ENCODE measurements at places on chromosomes 7 and 10.

- DNase-seq = no peak
These were observed 150.4 kb downstream of the JCAD start for GRCh38 chr10:29908962-29909361.

DNA sequence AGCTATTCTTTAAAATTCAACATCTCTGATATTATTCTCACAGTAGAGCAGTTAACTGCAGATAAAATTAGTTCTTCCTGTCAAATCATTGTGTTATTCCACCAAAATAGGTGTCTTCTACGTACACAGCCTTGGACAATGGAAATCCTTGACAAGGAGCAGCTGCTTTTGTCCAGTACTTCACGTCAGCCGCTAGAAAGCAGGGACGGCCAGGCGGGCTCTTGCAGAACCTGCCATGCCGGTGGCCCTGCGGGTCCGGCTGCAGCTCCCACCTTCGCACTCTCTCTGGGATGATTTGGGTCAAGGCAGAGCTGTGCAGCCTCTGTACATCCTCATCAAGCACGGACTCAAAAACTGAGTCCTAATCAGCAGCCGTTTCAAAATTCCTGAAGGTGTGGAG is 2.2 kb upstream of the FOXI2 start:
- no peak for DNase-seq

DNA sequence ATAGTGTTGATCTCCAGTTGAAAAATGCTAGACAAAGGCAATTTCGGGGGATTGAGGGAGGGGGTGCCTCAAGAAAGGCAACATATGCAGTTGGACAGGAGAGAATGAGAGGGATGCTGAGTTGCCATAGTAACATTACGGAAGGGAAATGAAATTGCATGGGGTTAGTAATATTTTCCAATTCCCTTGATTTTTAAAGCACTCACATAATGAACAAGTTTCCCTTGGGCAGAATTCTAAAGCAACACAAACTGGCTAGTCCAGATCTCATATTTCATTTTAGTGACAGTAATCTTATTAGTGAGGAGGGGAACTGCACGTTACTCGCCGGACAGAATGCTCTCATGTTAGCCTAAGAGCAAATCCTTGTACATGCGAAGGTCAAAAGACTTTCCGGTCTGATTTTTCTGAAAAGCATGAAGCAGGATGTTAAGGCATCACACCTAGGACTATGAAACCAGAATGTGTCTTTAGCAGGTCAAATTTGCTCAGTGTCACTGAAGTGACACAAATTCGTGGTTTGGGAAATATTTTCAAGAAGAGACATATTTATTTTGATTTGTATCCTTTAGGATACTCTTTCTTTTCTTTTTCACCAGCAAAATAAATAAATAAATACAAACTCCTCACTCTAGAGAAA is 165.5 kb downstream of the ANK3 start:
- no peak for DNase-seq

- DNase-seq = no peak
These were observed 107.6 kb upstream of the TNS3 start for GRCh38 chr7:47689558-47689957.

DNA sequence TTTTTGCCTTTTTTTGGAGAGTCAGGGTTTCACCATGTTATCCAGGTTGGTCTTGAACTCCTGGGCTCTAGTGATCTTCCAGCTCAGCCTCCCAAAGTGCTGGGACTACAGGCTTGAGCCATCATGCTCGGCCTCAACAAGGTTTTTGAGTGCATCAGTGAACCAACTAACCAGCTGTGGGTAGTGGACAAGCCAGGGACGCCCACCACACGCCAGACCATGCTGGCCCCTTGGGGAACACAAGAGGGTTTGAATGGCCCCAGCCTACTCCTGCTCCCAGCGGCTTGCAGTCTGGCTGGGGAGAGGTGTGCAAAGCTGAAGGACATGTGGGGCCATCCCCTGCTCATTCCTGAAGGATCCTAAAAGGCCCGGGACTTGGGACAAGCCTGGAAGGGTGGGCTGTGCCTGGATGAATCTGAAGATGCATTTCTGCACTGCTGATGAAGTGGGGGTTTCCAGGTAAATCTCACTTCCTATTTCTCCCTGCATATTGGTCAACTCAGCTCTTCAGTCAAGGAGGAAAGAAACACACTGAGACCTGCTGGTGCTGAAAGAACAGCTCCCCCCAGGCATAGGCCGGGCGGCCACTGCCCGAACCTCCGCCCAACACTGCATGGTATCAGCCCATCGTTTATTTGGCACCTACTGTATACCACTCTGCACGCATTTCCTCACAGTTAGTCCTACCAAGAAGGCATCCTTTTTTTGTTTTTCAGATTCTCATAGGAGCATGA is 6.9 kb downstream of the MMD2 start:
- DNase-seq = no peak

DNA sequence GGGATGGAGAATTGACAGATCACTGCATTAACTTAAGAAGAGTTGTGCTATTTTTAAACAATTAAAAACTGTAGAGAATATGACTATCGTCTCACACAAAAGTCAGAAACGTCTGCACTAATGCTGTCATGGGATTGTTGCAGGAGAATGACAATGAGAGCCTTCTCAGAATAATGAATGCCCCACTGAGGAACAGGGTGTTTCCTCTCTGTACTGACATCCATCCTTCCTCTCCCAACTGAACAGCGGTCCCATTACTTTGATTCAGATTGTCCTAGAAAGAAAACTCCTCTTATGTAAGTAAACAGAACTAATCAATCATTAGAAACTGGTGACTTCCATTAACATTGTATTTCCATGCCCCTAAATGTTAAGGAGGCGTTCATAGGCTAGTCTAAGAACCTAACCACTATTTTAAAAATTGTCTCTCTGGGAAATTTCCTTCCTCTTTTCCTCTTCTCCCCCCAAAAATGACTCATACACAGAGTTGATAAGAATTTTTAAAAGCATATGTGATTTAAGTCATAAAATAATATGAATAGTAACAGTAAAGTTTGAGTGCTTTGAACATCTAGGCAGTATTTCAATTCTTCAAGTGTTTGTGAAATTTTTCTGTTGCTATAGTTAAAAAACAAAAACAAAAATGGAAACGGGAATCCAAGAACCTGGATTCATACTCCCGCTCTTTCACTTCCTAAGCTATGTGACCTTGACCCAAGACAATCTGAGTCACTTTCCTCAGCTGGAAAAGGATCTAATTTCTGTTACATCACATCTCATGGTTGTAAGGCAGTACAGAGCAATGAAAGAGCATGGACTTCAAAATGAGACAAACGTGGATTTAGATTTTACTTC is 12.7 kb upstream of the MACC1 start:
- DNase-seq = no peak

DNA sequence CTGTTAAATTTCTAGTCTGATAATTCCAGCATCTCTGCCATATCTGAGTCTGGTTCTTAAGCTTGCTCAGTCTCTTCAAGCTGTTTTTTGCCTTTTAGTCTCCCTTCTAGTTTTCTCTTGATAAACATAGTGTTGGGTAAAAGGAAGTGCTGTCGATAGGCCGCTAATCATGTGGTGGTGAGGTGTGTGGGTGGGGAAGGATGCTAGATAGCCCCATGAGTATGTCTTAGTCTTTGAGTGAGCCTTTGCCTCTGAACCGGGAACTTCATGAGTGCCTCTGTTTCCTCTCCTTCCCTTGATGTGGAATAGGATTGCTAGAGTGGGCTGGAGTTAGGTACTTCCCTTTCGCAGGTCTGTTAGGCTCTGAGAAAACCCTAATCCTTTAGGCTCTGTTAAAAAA is 441.8 kb downstream of the INHBA start:
- no peak for DNase-seq

DNA sequence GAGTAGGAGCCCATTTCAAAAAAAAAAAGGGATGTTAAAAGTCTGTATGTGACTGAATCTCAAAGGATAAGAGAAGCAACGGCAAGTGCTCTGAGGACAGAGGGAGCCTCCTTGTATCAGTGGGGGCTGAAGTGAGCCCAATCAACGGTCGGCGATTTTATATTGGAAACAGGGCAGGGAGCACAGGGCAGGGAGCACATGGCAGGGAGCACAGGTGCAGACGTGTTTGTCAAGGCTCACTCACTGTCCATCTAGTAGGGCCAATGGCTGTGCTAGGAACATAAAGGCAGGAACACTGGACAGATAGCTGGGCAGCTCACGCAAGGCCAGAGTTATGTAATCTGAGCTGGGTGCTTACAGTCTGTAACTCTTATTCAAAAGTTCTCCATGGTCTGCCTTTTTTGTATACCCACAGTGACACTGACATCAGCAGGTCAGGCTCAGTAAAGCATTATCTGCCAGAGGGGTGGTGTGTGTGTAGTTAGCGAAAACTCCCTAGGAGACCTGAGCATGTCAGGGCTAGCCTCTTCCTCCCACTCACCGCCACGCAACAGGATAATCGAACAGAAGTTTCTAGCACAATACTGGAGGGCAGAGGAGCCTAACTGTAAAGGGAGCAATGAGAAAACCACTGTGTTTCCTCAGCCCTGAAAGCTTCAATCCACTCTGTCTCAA is 15.4 kb downstream of the AKR1B1 start:
- DNase-seq = no peak

DNA sequence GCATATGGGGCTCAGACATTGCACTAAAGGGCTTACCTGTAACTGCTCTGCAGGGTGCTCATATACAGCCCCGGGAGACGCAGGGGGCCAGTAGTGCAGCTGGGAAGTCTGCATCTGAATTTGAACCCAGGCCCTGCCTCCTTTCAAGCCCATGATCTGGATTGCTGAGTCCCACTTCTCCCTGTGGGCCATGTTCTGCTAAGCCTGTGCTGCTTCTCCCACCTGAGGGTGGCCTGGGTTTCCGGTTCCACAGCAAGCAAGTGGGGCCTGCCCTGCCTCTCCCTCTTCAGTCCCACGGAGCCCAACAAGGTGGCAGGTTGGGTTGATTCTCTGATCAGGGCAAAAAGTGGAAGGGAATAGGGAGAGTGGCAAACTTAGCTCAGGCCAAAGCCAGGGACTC is 56.6 kb upstream of the GDF10 start:
- no peak for DNase-seq

DNA sequence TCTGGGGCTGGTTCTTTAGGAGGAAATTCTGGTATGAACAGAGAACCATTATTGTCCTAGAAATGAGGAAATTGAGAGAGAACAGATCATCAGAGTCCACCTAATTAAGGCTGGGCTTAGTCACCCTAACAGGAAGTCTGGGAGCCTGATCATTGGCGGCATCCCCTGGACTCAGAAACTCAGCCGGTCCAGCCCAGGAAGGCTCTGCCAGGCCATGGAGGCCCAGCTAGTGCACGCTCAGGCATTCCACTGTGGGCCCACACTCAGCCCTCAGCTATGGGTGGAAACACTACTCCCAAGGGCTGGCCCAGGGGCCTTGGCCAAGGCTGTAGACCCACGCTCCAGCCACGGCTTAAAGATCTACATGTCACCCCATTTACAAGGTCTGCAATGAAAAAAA is 109.2 kb downstream of the PTPN20 start:
- DNase-seq = no peak

- DNase-seq = no peak
These were observed 67.6 kb downstream of the CREB3L2 start for GRCh38 chr7:137934176-137934826.

DNA sequence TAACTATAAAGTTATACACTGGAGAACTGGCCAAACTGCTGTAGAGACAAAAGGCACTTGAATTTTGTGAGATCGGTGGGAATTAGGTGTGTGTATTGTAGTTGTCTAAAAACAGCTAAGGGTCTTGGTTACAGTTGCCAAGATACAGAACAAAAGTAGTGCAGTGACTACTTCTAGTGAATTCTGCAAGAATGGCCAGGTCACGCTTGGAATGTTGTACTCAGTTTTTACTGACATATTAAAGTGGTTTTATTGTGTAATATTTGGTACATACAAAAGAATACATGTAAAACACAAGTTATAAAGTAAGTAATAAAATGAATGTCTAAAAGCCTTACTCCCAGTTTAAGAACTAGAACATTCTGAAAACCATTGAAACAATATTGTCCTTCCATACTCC is 42.4 kb downstream of the PRPF18 start:
- no peak for DNase-seq

DNA sequence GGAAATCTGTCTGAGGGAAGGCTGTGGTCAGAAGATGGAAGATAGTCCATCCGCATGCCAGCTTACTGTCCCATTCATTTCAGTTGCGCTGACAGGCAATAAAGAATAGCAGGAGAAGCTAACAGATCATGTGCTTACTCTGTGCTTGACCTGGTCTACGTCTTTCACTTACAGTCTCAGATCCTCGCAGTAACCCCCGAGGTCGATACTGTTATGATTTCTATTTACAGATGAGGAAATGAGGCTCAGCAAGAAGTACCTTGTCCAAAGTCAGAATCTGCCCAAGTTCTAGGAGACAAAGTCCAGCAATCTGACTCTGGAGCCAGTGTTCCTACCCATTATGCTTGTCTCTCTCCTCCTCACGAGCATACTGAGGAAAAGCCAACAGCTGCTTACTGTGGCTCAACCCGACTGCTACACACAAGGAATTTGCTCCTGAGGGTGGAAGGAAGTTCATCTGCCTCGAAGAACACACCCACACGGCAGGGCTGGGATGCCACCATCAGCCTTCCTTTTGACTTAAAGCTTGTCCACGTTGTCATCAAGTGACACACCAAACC is 74.2 kb downstream of the MINPP1 start:
- DNase-seq = no peak

DNA sequence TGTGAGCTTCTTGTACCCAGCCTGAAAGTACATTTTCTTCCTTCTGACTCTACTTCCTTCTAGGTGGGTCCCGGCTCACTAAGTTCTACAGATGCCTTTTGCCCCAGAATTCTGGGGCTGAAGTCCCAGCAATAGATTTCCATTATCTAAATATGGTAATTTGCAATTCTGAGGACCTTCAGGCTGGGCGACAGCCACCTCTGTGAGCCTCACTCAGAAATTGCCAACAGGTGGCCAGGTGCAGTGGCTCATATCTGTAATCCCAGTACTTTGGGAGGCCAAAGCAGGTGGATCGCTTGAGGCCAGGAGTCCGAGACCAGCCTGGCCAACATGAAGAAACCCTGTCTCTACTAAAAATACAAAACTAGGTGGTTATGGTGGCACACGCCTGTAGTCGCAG is 23.7 kb downstream of the CREM start:
- DNase-seq = no peak

DNA sequence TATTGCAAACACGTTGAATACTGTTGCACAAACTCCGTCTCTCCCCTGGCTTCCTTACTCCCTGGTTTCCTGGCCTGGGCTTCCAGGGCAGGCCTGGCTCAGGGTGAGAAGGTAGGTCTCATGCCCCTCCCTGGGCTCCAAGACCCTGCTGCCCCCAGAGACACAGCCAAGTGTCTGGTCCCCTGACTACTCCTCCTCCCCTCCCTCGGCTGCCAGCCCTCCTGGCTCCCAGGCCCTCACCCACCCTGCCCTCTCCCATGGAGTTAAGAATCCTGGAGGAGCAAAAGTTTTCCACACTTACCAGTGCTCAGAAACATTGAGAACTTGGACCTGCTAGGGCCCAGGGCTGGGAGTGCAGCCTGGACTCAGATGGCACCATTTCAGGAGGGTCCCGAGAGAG is 47.2 kb upstream of the RABGEF1 start:
- no peak for DNase-seq

DNA sequence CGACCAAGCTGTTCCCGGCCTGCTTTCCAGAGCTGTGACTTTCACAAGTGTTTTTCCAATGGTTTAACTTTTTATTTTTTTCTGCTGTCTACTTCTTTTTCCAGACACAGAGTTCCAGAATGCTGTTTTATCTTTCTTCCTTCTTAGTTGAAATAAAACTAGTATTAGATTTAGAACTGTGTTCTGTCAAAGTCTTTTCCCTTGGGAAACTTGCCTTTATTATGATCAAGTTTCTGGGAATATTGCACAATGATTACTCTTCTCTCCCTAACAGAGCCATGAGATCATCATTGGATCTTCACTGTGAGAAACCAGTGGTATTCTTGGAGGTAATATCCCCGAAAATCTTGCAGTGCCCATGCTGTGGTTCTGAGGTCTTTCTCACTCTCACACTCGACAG is 104.9 kb upstream of the KCND2 start:
- DNase-seq = no peak

GRCh38 chr10:74669210-74669609 is 157.2 kb upstream of the KAT6B start:
- DNase-seq = no peak
